Activated T-cell treated with anti-CD3 and anti-CD28 coated beads for 24 hours (primary cell): ENCODE measurements at places on chromosomes 12 and 14.

- no peak for DNase-seq
Measured at GRCh38 chr14:24189059-24189375, 401 bp upstream of the IPO4 start.

- DNase-seq = no peak
Measured at GRCh38 chr14:51972566-51972965, 16.8 kb upstream of the RTRAF start.

DNA sequence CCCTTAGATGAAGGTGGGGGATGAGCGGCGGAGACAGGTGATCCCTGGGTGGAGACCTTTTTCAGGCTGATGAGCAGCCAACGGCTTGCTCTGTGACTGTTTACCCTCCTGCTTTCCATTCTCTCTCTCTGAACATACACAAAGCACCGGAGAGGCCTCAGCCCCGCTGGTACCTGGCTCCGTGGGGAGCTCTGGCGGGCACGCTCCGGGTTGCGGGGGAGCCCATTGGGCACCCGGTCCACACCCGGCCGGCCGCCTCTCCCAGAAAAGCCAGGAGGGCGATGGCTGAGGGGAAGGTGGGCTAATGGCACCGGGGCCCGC lies 545 bp downstream of the SMARCC2 start:
- DNase-seq = no peak

GRCh38 chr12:127888943-127889719 lies 377.8 kb upstream of the TMEM132C start:
- no peak for DNase-seq

DNA sequence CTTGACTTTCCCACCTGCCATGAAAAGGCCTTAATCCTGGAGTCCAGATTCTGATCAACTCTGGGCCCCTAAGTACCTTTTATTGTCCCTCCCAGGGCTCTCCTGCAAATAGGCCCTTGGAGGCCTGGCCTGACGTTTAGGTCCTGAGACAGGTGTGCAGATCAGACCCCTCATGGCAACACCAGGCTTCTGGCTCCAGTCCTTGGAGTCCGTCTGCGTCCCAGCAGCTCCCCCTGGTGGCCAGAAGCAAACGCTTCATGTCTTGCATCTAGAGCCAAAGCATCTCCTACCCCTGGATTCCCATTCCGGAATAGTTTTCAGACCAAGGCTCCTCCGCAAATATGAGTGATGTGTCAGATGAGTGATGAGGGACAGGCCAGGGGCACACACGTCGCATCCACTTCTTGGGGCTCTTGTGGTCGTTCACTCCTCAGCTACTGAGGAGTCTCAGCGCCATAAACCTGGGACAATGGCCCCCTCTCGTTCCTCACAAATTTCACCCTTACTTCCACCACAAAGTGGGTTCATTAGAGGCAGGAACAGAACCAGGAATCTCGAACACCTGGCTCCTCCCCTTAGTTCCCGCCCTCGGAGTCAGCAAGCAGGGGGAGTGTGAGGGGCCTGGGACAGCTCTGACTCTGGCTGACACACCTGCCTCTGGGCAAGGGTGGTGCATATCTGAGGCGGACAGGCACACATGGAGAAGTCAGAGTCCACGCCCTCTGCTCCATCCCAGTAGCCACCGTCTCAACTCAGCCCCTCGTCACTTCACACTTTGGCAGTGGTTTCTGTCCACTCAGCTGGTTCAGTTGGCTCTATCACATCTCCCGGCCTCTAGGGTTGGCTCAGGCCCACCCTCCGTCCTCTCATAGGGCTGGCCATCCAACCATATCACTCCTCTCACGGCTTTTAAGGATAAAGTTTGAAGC lies 77.9 kb upstream of the PWP1 start:
- DNase-seq = peak; percentile 68

GRCh38 chr12:92362785-92363184 lies 217.1 kb upstream of the BTG1 start:
- no peak for DNase-seq

- DNase-seq = no peak
Measured at GRCh38 chr12:57470286-57470969, 9.2 kb downstream of the ARHGAP9 start.

DNA sequence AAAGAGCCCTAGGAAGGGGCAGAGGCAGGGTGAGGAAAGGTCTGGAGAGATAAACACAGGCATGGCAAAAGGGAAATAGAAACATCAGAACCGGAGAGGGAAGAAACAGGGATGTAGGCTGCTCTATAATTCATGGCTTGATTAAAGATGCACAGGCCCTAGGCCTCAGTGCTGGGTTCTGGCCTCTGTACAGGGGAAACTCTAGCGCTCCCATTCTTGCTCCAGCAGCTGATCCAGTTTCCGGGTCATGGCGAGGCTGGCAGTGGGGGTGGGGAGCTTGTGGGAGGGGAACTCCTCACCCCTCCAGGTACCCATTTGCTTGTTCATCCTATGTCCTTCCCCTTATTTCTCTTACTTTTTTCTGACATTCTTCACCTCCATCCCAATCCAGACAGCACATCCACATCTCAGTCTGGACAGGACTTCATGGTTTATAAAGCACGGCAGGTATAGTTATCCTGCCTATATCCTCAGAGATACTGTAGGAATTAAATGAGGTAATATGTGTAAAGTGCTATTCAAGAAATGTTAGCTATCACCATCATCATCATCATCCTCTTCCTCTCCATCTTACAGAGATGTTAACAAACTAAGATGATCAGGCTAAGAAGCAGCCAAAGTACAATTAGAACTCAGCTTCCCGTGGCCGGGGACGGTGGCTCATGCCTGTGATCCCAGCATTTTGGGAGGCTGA lies 8.0 kb upstream of the GPR84 start:
- no peak for DNase-seq

GRCh38 chr12:48681399-48681709 lies 684 bp downstream of the KANSL2 start:
- no peak for DNase-seq

- DNase-seq = no peak
Measured at GRCh38 chr12:10084733-10085132, 14.1 kb downstream of the CLEC1A start.

DNA sequence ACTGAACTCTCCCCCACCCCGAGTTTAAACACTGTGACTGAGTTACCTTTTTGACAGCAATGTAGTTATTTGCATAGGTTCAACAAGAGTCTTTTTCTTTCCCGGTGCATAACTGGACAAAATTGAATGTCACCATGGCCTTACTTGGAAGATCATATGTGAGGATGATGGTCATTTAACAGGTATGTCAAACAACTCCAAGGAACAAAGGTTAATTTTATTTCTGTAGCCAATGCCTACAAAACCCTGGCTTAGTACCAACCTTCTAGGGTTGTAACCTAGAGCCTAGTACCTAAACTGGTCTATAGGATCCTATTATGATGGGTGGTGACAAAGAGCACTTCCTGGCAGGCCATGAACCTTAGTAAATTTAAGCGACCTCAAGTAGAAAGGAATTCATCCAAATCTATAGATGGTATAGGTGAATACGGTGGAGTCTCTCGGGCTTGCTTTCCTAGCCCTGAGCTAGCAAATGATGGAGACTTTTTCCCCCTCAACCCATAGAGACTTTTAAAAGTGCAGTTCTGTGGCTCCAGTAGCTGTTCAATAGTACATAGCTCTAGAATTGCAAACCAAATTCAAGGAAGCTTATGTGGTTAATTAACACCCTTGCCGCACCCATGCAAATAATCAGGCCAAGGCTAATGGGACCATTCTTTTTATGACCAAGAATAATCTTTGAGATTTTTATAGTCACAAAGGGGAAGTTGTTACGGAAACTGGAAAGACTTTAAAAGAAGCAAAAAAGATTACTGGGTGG lies 89.0 kb downstream of the SLC38A1 start:
- DNase-seq = no peak

DNA sequence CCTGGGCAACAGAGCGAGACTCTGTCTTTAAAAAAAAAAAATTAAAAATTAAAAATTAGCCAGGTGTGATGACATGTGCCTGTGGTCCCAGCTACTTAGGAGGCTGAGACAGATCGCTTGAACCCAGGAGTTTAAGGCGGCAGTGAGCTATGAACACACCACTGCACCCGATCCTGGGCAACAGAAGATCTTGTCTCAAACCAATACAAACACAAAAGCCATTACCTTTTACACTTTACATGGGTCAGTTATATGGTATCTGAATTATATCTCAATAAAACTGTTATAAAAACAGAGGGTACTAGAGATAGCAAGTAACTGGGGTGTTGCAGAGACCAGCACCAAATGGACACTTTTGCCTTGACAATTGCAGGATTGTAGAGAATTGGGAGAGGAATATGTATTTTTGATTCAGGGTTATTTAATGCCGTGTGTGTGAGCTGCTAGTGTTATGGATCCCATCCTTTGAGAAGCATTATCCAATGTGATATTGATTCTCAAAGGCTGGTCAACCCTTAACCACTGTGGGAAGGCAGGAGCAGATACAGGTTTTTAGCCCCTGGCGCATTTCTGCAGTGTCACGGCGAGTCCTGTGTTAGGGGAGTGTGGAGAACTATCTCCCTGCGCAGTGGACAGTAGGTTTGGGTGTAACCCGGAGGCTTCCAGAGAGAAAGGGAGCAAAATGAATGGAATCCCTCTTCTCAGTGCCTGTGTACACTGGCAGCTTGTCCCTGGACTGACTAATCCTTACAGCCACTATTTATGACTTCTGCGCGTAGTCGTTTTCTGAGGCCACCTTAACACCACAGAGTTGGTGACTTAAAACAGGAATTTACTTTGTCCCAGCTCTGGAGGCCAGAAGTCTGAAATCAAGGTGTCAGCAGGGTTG lies 4.3 kb downstream of the PSMD9 start:
- DNase-seq = no peak

DNA sequence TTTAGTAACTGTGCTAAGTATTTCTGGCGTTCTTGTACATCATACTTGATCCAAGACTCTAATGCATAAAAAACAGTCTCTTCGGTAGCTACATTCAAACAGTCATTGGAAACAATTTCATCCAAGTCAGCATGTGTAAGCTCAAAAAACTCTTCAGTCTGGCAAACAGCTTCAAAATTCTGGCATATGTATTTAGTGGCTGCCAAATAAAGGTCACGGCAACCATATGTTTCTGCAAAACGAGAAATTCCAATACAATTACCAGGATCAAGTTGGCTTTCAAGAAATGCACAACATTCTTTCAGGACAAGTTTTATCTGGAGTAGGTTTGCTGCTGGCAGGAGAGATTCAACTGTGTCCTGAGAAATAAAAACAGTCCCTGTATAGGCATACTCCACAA lies 16.5 kb downstream of the KLHL28 start:
- no peak for DNase-seq

- DNase-seq = no peak
Measured at GRCh38 chr14:71551291-71551950, 380.8 kb upstream of the RGS6 start.

DNA sequence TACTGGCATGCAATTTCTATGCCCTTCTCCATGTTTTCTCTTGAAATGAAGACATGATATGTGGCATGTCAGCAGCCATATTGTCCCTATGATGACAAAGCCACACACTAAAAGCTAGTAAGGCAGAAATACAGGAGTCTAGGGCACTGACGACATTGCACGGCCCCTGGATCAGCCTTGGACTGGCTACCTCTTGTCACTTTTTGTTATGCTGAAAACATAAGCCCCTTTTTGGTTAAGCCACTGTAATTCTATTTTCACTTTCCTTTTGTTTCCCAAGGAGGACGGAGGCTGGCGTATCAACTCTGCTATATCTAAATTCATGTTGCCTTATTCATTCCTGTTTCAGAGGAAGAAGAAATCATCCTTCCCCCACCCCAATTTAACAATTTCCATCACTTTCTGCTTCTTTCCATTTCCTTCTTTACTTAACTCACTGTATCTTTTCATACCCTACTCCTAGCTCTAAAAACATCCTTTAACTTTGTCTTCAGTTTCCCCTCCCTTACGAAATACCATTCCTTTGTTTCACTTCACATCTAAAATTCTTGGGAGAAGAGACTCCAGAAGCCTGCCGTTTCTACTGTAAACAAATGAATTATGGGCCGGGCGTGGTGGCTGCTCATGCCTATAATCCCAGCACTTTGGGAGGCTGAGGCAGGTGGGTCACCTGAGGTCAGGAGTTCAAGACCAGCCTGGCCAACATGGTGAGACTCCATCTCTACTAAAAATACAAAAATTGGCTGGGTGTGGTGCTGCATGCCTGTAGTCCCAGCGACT lies 364.1 kb downstream of the PCNX1 start:
- DNase-seq = no peak

GRCh38 chr12:105928436-105928835 lies 210.3 kb downstream of the NUAK1 start:
- no peak for DNase-seq
